Cardiac fibroblast (primary cell): ENCODE measurements at places on chromosomes 5 and 9.

DNA sequence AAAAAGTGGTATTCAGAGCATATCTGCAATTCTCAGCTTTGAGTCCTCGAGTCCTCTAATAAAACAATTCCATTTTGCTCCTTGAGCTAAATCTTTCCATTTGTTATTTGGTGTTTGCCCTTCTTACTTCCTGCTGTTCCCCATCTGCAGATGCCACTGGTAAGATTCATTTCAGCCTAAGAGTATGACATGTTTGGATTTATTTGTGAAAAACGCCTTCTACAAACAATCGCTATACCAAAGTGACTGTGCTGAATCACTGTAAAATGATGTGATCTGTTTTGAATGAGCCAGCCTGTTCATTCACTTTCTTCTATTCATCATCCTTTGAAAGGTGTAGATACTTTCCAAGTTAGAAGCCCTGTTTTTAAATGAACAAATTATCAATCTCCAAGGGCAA is 27.7 kb downstream of the KCTD16 start:
- DNase-seq = no peak

DNA sequence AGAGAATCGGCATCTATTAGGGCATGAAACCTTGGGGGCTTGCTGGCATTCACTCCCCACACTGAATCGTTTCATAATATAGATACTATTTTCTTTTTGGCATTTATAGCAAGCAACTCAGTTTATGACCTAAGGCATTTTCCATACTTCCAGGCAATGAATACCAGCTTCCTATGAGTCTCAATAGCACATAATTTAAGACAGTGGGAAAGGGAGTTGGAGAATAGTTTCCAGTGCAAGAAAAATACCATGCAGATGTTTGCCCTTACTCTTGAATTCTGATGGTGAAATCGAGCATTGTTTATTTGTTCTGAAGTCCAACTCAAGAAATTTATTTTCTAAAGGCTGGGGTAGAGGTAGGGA is 175.8 kb upstream of the KLF9 start:
- peak; percentile 56 for DNase-seq

- DNase-seq = peak; percentile 79
Measured at GRCh38 chr5:134524826-134525682, at the start of gene JADE2. JADE2 (plus strand) TSS chr5:134525670; CDS start chr5:134535858, 10,188 bp downstream.

DNA sequence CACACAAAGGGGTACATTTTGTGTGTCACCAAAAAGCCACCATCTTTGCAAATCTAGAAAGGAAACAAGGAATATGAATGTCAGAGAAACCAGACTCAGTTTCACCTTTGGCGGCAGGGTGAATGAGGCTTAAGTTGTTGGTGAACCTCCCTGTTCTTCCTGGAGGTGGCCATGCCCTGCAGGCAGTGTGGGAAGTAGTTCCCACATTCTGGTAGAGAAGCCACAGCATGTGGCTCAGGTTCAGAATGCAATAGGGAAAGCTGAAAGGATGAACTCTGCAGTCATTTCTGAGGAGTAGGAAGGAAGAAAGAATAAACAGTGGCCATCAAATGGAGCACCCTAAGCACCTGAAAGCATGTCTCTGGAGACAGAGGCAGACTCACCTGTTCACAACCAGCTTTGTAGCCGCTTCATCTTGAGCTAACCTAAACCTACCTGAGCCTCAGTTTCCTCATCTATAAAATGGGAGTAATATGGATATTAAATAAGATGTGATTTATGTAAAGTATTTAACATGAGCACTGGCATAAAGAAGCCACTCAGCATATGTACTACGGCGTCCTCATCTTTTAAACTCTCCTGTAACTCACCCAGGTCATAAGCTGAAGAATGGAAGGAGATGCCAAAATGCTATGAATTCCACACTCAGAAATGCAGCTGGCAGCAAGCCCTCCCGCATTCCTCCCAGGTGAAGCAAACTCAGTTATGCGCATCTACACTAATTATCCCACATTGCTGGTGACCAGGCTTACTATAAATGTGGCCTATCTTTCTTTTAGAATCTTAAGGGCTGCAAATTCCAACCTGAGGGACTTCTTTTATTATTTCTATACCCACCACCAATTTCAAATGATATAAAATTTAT is 86.0 kb downstream of the ZNF608 start:
- DNase-seq = peak; percentile 53

DNA sequence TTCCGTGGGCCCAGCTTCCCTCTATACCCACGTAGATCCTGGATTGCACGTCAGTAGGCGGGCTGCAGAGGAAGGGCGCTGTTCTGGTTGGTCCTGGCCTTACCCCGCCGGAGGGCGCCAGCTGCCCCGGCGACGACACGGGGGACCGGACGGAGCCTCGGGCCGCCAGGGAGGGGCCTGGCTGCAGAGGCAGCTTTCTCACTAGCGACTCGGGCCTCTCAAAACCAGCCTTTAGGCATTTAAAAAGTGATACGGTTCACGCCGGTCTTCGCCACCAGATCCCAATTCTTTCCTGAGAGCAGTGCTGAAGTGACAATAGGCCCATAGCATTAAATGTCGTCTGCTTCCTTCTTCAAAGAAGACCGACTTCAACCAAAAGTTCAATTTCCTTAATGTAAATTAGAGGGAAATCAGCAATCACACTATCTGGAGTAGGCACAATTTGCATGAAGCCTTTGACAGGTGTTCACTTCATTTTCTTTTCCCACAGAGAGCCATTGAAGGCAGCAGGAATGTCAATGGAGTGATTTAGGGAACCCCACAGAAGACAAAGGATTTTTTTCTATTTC is 17.6 kb upstream of the UBE2D2 start:
- no peak for DNase-seq

GRCh38 chr9:99489060-99489413 is 267.0 kb downstream of the SEC61B start:
- DNase-seq = peak; percentile 48

- DNase-seq = no peak
Measured at GRCh38 chr9:88169700-88170099, 31.4 kb upstream of the SPATA31C2 start.

- DNase-seq = no peak
Measured at GRCh38 chr5:173795601-173796000, 92.5 kb upstream of the CPEB4 start.

DNA sequence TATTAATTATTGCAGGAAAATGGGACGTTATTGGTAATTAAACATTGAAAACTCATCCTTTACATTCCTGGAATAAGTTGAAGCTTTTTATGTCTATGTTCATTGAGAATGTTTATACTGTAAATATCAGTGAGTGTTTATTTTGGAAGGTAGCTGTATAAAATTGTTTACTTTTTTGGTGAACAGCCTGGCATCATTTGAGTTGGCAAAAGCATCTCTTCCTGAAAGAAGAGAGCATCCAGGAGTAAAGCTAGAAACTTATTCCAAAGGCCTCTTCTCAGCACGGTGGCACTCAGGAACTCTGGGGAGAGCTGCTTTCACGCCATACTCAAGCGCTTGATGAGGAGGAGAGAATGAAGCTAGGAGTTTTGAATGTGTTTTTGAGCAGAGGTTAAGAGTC is 79.9 kb downstream of the GAPVD1 start:
- no peak for DNase-seq

DNA sequence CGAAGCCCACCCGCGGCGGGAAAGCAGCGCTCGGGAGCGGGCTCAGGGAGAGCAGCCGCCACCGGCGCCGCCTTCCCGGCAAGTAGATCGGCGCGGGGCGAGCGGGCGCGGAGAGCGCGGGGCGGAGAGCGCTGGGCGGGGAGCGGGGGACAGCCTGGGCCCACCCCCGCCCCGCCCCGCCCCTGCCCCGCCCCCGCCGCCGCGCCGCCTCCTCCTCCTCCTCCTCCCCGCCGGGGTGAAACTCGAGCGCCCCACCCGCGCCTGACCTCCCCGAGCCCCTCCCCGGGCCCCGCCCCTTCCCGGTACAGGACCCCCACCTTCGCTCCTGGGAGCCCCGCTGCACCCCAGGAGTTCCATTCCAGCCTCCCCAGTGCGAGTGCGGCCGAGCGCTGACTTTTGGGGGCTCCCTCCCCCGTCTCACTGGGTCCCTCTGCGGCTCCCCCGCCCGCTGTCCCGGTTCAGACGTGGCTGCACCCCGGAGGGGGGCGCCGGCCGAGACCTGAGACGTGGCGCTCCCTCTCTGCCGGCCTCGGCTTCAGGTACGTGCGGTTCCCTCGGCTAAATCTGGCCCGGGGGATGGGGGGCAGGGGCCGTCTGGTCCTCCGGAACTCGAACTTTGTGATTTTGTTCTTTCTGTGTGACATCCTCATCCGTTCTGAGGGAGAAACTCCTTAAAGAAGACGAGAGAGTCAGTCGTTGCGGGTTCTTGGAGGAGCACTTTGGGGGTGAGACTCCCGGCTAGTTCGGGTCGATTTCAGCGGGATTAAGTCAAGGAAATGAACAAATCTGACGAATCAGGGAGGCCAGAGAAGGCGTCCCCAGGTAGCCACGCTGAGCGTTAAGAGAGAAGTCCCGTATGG is at the start of gene SEMA5A:
Gene SEMA5A, minus strand, starts transcription at position 84 of the 860 bp plus-strand sequence. CDS start 166,129 bp downstream, outside the sequence.
- DNase-seq = peak; percentile 83

DNA sequence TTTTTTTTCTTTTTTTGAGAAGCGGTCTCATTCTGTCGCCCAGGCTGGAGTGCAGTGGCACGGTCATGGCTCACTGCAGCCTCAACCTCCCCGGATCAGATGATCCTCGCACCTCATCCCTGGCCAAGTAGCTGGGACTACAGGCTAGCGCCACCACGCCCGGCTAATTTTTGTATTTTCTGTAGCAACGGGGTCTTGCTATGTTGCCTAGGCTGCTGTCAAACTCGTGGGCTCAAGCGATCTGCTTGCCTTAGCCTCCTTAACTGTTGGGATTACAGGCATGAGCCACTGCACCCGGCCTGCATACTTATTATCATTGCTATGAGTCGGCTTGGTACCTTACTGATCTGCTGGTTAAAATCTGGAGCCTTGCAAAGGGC is 790 bp upstream of the IARS1 start:
- peak; percentile 20 for DNase-seq

DNA sequence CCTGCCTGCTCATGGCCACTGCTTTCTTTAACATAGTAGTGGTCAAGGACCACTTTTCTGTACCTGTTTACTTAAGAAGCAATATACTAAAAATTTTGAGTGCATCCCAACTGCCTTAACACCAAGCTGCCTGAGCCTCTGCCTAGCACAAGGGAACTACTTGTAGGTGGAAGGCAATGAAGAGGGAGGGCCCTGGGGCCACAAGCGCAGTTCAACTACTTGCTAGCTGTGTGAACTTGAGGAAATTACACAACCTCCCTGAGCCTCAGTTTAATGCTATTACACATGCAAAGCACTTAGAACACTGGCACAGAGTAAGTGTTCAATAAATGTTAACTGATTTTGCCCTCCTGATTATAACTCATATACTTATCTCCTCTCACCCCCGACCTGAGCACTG is 6.3 kb downstream of the ARL15 start:
- DNase-seq = no peak

DNA sequence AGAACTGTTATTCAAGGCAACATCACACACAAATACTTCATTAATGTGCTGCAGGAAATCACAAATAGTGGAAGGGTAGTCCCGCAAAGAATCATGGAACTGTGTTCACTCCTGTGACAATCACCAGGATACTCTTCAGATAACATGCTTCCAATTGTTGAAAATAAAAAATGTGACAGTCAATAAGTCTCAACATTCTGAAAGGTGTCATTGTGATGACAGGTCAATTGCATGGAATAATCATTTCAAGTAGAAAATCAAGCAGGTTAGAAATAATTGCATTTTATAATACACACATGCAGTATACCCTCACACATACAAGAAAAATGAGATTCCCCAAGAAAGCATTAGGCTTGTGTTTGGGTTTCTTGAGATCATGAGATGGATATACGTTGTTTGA is 46.4 kb upstream of the ISL1 start:
- DNase-seq = no peak

GRCh38 chr5:140497897-140498296 is 49.6 kb upstream of the EIF4EBP3 start:
- DNase-seq = no peak

DNA sequence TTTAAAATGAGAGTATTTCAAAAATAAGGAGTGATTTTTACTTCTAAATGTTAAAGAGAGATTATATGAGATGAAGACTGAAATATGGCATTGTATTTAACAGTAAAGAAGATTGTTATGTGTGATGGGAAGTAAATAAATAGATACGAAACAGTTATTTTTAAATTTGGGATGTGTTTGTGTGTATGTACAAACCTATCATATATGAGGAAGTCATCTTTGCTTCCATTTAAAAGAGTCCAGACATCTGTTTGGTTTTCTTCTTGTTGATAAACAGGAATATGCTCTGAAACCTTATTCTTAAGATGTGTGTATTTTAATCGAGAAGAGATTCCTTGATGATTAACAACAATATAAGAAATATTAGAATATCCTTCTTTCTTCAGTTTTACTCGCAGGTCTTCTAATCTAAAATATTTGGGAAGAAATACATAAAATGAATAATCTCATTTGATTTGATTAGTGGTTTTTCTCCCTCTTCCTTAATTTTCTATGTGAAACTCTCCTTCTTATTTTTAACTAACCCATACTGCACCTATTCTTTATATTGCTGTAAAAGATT is 4.9 kb downstream of the SELENOP start:
- no peak for DNase-seq

GRCh38 chr5:124764992-124765611 is 18.7 kb upstream of the ZNF608 start:
- DNase-seq = no peak

- peak; percentile 48 for DNase-seq
Measured at GRCh38 chr5:126723643-126724042, 53.3 kb upstream of the LMNB1 start.

DNA sequence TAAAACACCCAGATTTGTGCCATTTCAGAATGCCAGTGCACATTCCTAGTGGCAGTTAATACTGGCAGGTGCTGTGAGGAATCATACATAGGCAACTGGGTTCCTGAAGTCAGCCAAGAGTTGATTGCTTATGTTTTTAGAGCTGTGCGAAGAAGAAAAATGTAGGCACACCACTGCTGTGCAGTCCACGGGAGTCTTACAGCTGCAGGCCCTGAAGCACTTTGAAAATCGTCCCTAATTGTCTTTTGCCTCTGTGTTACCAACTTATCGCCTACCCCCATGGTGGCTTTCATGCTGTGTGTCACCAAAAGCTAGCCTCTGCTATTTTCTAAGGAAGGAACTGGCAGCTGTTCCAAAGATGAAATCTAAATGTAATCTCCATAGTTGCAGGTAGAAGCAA is 263.9 kb downstream of the ARRDC3 start:
- DNase-seq = no peak

- DNase-seq = no peak
Measured at GRCh38 chr9:30970812-30971211, 1413.6 kb upstream of the ACO1 start.

DNA sequence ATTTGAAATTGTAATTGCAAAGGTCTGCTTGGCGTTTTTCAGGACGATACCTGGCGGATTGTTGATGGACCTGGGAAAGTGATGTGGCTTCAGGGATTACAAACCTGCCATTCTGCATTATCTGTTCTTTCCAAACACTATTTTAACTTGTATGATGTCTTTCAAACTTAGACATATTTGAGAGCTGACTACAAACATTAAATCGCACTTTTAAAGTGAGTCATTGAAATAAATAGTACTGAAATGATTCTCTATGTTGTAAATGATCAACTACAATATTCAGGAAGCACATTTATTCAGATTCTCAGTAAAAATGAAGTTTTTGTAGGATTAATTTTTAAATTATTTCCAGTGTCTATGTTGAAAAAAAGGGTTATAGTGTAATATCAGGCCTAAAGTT is 32.3 kb upstream of the TMEM171 start:
- peak; percentile 18 for DNase-seq
